ENCODE measurements at places on chromosomes 7 and 10.
A peak's percentile ranks its signal among the peaks of the same experiment; 100 is the strongest.

- DNase-seq = no peak
These were observed 92.5 kb downstream of the CSTF2T start for GRCh38 chr10:51606825-51607462.

- DNase-seq = peak; percentile 4
These were observed 47.3 kb upstream of the OIT3 start for GRCh38 chr10:72846238-72846637.

DNA sequence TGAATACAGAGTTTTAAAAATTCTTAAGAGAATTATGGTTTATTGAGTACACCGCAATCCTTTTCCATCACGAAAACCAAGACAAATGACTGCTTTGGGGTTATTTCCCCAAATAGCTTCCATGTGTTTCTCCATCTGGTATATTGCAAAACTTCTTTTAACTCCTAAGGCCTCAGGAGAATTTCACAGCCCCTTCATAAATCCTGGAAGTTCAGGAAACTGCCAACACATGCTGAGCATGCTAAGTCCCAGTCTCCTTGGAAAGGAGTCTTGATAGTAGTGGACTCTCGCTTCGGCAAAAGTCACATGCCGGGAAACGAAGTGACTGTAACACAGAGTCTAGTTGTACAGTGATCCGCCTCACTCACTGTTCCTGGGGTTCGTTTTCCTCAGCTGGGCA is 88.1 kb upstream of the RSU1 start:
- no peak for DNase-seq

DNA sequence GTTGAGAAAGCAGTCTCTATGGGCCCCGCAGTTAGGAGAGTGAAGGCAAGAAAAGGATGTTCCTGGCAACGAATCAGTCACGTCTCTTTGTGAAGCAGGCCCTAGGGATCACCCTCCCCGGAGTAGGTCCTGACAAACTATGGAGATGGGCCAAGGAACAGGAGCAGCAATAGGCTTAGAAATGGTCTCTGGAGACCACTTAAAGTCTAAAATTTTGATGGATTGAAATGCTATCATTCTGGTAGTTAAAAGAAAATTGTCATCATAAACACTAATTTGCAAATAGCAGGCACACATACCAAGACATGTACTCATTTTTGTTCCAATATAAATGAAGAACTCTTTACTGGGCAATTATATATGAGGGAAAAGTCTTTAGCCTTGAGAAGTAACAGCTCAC is 123.5 kb downstream of the ITGB8 start:
- DNase-seq = no peak

DNA sequence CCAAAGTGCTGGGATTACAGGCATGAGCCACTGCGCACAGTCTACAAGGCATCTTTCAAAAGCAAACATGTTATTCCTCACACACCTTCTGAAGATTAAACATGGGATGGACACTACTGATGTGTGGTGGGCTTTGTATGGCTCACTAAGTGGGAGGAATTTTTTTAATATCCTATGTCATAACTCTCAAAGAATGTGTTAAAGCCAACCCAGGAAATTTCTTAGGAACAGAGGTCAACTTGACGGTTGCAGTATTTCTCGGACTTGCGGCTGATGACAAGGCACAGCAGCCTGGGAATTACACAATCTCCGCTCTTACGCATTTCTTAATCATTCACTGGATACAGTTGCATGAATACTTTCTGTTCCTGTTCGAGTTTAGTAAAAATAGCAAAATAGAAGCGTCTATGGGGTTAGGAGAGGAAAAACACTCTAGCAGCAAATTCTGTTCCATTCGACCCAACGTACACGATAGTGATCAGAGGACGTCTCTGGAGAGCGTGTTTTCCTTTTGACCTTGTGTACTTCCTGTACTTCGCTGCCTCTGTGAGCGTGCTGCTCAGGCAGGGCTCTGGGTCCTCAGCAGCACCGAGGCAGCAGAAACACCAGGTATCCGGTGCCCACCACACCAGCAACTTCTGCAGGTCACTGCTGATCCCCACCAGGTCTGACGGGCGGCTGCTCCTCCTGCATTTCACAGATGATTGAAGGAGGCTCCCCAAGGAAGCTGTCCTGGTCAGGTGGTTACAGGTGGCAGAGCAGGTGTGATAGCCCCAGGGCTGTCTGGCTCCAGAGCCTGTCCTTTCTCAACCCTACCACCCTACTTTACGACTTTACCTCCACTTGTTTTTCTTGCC is 26.4 kb upstream of the SRGN start:
- DNase-seq = no peak

- DNase-seq = no peak
These were observed 43.2 kb downstream of the FIGNL1 start for GRCh38 chr7:50406935-50407334.

DNA sequence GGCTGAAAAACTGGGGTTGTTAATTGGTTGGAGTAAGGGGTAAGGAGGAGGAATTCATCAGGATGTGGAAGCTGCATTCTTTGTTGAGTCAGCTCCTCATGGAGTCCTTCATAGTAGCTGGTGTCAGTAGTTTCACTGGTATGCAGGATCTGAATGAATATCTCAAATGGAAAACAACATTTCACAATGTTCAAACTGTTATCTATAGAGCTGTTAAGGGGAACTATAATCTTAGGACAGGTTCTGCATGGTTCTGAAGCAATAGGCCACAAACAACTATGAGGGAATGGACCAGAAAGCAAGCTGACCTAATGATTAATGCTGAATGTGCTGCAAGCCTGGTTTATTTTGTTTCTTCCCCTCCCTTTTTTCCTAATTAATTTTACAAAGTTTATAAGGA is 225.8 kb downstream of the IPMK start:
- DNase-seq = no peak

DNA sequence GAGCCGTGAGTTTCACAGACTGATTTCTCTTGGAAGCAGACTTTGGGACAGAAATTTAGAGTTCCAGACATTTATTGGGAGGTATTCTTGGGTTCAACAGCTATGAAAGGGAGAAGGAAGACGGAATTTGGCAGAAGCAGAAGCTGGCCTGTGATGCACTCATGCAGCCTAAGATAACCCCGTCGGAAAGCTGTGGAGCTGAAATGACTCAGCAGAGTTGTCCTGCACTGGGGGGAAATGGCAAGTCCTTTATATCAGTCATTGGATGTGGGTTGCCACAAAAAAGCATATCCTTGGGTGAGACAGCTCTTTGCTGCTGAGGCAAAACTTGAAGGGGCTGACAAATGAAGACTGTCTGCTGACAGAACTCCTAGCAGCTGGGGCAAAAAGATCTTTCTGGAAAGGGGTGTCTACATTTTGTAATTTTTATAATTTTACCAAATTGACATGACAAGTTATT is 11.5 kb upstream of the MICU1 start:
- DNase-seq = no peak

GRCh38 chr7:20798694-20799121 is 12.0 kb upstream of the SP8 start:
- no peak for DNase-seq

GRCh38 chr10:124447751-124448466 is 1.9 kb downstream of the NKX1-2 start:
- no peak for DNase-seq

- DNase-seq = no peak
These were observed 30.8 kb downstream of the UMAD1 start for GRCh38 chr7:7671361-7671760.

DNA sequence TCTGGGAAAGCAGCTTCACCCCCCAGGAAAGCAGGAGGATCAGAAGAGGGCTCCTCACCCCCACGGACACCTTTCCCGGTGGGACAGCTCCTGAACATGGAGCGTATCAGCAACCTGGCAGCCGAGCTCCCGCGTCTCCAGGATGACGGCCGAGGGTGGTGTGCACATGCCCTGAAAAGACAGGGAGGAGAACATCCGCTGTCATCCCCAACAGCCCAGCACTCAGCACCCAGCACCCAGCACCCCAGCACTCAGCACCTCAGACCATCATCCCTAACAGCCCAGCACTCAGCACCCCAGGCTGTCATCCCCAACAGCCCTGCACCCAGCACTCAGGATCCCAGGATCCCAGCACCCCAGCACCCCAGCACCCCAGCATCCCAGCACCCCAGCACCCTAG is 3.9 kb upstream of the CFAP46 start:
- DNase-seq = no peak

DNA sequence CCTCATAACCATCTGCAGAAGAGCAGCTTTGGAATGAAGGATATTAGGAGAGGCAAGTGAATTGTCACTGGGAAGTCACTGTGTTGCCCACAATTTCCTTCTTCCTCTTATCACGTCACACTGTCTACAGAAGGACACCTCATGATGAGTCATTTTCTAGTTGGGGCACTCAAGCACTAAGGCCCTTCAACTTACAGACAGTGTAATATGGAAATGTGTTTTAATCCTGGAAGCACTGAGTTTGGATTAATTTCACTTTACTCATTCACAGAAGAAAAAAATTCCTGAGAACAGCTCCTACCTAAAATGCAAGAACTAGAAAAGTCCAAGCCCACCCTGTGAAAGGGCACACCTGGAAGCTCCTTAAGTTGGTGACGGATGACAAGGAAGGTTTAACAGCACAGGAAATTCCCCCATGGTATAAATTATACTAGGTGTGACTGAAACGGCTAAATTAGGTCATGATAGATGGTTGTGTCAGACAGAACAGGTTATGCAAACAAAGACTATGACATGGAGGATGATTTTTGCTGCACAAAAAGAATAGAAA is 56.6 kb downstream of the PARD3 start:
- DNase-seq = no peak

GRCh38 chr10:30493609-30494530 is 59.9 kb downstream of the MAP3K8 start:
- no peak for DNase-seq

GRCh38 chr7:100372256-100372655 is 1.0 kb upstream of the PILRA start:
- DNase-seq = no peak

GRCh38 chr7:140281255-140281654 is 104.5 kb upstream of the KDM7A start:
- no peak for DNase-seq

DNA sequence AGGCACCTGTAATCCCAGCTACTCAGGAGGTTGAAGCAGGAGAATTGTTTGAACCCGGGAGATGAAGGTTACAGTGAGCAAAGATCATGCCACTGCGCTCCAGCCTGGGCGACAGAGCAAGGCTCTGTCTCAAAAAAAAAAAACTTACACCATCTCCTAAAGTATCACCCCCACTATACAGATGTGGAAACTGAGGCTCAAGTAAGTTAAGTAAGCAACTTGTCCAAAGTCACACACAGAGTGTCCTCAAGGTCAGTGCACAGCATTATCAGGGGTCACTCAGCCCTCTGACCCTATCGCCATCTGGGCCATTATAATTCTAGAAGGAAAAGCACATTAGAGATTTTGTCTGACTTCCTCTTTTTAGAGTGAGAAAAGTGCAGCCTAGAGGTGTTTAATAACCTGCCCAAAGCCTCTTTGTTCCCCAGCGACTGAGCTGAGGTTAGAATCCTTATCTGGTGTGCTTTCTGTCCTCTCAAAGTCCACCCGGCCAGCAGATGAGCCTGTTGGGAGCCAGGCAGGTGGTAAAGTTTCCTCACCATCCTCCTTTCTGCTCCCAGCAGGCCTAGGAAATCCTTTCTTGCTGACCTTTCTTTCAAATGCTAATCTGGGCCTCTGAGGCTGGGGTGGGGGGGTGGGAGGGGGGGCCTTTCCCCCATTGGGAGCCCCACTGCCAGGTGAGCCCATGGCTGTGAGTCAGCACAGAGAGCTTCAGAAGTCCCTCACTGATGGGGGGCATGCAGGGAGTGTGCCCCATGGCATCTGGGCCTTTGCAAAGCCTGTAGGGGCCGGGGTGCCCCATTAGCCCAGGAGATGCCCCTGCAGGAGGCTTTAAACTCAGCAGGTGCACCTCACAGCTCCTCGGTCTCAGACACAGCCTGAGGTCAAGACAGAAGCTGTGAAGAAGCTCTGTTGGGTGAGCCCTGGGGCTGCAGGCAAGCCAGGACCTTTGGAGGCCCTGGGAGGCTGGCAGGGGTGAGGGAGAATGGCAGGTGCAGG is 12.0 kb upstream of the KCNMA1 start:
- no peak for DNase-seq

- DNase-seq = no peak
These were observed 49.7 kb upstream of the KIF5B start for GRCh38 chr10:32105782-32106382.

DNA sequence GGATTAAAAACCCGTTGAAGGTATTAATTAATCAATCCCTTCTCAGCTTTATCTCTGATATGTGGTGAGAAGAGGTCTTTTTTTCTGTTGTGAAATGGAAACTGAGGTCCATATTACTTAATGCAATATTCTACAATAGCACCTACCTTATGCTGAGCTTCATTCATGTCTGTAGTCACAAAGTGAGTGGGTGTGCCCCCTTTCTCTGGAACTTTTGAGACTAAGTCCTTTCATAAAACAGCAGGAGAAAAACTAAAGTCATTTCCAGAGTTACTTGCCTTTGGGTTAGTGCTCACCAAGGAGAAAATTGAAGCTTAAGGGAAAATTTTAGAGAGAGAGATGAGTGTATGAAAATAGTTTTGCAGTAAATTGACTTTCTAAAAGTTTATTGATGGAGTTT is 61.2 kb downstream of the EXOC4 start:
- no peak for DNase-seq

DNA sequence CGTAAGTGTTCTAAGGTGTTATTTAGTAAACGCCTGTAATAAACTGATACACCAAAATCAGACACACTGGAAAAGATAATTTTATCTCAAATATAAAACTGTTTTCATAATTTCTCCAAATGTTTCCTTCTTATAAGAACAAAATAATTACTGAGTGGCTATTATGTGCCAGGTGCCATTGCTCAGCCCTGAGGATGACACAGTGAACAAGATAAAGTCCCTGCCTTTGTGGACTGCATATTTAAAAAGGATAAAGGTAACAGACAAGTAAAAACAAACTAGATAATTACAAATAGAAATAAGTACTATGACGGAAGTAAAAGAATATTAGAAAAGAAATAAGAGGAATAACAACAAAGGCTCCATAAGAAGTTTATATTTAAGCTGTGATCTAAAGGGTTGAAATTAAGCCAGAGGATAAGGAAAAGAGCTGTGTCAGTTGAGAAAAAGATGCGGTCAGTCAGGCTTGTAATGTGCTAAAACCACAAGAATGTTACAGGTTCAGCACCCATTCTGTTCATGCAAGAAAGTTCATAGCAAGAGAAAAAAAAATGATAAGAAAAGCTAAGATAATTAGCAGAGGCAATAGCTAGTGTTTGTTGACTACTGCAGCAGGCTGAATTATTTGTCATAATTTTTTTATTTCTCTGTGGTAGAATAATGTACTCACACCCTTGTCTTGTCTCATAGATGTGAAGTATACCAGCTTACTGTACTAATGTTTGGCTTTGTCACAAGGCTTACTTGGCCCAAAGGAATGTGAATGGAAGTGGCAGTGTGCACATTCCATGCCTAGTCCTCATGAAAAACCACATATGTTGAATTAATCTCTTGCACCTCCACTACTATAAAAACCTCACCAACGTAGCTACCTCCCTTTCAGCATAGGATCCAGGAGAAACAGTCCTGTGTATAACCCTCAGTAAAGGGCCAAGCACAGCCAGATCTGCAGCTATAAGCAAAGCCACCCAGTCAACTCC is 75.1 kb downstream of the CRPPA start:
- no peak for DNase-seq

DNA sequence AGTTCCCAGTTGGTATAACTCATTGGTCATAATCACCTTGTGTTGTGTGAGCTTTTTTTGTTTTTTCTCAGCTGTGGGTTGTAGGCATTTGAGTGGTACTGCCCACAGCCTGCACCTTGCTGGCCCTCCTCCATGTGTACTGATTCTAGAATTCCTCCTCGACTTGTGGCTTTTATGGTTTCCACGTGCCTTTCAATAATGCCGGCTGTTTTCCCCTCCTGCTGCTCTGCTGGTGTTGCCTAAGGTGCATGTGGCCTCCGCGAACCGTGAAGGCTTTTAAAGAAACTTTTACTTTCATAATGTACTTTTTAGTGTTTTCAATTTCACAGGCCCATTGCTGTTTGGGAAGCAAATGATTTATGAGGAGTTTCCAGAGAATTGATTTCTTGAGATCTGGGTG is 518.0 kb downstream of the REEP3 start:
- no peak for DNase-seq
